ENCODE measurements at places on chromosomes 6 and 20.

DNA sequence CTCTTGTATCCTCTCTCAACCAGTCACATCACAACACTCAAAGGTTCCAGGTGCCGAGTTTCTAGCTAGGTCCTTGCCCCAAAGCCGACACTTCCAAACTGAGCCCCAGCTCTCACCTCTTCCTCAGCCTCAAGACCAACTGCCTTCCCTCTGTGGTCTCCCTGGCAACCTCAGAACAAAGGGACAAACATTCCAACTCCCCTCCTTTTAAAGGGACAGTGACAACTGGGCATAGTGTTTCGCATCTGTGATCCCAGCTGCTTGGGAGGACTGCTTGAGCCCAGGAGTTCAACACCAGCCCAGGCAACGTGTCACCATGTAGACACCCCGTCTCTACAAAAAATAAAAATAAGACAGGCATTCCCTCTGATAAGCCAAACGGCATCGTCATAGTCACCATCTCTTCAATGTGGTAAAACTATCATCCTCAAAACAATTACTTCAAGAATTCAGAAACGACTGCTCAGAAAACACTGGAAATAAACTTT, 11.3 kb downstream of the DIDO1 start:
- no peak for DNase-seq

DNA sequence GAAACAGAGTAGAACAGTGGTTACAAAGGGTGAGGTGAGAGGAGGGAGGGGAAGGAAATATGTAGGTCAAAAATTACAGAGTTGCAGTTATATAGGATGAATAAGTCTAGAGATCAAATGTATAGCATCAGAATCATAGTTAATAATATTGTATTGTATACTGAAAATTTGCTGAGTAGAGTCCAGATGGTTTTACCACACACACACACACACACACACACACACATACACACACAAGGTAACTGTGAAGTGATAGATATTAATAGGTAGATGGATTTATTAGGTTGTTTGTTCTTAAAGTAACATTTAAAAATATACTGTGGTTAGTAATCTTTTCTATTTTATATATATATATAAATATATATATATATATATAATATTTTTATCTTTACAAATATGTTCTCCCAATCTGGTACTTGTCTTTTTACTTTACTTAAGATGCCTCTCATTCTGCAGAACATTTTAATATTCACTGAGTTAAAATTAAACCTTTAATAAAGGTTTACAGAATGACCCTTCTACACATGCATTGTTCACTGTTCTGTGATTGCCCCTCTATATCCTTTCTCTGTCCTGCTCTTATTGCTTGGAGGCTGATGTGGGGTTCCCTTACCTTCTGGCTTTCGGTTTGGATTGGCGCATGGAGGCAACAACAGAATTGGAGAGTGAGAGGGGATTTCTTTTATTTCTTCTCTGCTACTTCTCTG, 408 bp downstream of the PTCHD4 start:
- DNase-seq = peak; percentile 39

DNA sequence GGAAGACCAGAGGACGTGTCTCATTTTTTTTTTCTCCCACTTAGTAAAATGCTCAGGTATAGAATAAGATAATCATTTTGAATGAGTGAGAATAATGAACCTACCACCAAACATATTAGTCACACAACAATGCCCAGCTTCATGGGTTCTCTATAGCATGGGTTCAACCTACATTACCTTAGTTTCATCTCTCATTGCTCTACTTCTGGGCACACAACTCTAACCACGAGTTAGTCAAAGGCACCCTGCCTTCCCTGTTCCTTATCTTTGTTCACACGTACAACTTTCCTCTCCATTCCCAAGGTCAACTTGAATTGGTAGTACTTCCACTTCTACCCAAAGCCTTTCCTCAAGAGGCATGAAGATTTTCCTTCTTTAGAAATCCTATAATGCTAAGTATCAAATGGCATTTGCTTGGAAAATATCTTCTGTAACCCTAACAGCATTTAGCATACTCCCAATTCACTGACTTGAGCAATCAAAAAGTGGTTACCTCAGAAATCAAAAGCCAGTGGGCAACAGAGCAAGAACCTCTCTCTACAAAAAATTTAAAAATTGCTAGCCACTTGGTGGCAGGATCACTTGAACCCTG, 20.9 kb downstream of the DEK start:
- no peak for DNase-seq

GRCh38 chr6:13355043-13355945, 27.0 kb upstream of the TBC1D7 start:
- peak; percentile 94 for DNase-seq
